ENCODE measurements at places on chromosomes 11 and 22.
A peak's percentile ranks its signal among the peaks of the same experiment; 100 is the strongest.

DNA sequence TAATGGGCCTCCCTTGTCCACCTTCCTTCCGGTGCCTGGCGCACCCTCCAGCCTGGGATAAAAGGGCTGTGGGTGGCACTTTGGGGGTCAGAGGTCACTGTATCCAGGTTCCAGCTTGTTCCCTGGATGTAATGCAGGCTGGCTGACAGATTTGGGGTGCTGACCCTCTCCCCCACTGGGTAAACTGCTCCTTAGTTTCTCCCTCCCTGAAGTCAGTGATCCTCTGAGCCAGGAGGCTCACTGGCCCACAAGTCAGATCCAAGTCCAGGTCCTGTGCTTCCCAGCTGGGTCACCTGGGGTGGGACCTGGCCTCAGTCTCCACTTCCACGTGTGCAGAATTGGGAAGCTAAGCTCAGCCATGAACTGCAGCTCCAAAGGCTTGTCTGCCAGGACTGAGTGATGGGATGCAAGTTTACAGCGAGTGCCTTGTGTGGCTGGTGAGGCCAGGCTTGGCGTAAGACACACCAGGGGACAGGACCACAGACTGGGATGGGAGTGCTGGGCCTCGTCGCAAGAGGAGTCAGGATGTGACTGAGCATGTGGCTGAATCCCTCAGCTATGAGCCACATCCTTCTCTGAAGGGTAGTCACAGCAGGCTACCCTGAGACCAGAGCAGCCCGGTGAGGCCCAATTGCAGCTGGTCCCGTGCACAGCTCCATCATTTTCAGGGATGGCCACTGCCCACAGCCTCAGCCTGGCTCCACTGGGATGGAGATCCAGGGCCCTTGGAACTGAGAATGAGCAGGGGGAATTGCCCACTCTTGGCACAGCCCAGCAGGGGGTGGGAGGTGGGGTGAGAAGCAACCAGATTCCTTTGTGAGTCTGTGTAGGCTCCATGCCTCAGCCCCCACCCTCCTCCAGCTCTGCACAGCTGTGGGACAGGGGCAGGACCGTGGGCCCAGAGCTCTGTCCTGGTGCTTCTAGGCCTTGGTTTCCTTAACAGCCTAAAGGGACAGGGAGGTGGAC is 7.2 kb downstream of the SHISA8 start:
- no peak for DNase-seq

DNA sequence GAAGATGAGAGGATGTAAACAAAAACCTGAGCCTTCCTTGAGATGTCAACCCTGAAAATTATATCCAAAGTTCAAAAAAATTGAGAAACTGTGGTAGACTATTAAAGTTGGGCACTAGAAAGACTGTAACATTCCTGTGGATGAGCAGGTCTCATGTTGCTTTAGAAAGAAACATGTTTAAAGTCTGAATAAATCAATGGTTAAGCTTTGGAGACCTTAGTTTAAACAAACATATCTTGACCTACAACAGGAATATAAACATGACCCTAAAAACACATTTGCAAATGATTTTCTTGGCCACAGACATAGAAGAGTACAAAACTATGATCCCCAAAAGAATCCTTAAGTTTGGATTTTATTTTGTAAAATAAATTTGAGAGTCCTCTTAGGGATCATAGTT is 38.1 kb upstream of the PCF11 start:
- no peak for DNase-seq

DNA sequence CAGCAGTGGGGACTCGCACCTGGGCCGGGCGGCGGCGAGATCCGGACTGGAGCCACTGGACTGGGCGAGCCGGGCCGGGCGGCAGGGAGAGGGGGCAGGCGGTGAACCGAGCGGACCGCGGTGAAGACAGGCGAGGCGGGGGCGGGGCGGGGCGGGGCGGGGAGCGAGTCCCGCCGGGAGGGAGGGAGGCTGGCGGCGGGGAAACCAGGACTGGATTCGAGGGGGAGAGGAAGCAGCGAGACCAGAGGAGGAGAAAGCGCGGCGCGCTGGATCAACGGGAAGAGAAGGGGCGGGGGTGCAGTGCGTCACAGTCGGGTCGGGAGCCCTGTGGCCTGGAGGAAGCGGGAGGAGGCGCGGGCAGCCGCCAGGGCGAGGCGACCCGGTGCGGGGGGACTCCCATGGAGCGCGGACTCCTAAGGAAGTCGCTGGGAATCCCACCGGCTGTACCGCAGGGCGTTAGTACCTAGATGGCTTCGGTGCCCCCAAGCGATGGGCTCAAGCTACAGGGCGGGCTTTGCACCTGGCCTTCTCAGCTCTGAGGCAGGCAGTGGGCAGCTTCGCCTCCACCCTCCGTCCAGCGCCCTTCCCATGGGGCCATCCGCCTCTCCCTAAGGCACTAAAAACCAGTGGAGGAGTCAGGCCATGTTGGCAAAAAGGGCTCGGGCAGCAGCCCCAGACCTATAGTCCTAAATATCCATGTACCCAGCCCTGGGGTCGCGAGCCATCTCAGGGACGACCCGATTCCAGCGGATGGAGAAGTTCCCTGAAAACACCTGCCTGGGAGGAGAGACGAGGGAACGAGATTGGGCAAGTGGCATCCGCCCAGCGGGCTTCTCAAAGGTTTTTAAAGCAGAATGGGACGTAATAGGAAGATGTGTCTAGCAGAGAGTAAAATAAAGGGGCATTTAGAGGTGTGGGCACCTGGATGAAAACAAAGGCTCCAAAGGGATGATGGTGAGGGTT is at the start of gene TMEM121B:
Gene TMEM121B (minus strand): TSS at position 128 of the 963 bp plus-strand sequence. CDS start 233 bp downstream, outside the sequence.
- DNase-seq: peak; percentile 56

DNA sequence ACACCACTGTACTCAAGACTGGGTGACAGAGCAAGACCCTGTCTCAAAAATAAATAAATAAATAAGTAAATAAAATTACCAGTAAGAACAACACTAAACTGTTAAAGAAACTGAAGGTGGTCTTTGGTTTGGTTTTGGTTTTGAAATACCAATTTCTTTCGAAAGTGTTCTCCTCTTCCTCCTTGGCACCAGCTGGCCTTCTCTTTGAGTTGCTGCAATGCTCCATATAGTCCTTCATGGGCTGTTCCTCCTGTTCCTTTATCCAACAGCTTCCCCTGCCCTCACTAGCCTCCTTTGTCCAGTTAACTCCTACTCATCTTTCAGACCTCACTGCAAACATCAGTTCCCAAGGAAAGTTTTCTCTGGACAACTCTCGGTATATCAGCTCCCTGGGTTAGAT is 5.0 kb upstream of the UVRAG start:
- DNase-seq: no peak

- no peak for DNase-seq
These were observed 46.9 kb downstream of the PANX1 start for GRCh38 chr11:94175535-94175934.
